Adipocyte (in vitro differentiated cells): ENCODE measurements at places on chromosomes 12 and 14.

DNA sequence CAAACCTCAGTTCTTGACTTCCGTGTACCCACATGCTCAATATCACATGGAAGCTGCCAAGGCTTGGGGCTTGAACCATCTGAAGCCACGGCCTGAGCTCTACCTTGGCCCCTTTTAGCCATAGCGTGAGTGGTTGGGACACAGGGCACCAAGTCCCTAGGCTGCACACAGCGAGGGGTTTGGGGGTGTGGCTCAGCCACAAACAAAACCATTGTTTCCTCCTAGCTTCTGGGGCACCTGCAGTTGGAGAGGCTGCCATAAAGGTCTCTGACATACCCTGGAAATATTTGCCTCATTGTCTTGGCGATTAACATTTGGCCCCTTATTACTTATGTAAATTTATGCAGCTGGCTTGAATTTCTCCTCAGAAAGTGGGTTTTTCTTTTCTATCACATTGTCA, 628.6 kb downstream of the NRXN3 start:
- no peak for DNase-seq

- peak; percentile 74 for DNase-seq
Measured at GRCh38 chr14:54194501-54194900, 202.3 kb upstream of the CDKN3 start.

DNA sequence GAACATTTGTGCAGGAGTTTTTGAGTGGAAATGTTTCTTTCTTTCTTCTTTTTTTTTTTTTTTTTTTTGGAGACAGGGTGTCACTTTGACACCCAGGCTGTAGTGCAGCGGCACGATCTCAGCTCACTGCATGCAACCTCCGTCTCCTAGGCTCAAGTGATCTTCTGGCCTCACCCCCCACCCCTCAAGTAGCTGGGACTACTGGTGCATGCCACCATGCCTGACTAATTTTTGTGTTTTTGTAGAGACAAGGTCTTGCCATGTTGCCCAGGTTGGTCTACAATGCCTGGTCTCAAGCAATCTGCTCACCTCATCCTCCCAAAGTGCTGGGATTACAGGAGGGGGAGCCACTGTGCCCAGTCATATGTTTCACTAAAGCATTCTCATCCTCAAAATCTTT, 69.2 kb upstream of the BCAT1 start:
- DNase-seq: no peak

DNA sequence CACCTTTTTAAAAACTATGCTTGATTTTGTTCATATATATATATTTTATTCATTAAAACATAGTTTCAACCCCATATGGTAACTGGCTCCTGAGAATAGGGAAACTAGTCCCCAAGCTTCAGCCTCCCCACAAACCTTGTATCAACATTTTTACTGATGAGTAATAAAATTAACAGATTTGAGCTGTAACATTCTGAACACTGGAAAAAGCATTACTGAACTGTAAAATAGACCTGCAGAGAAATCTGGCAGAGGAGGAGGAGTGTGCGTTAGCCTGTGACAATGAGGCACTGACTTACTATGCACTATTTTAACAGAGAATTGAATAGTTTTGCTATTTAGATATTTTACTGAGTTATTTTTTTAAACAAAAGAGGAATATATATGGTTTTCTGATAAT, 43.1 kb downstream of the FRS2 start:
- no peak for DNase-seq

- peak; percentile 44 for DNase-seq
Measured at GRCh38 chr12:2372735-2373134, 319.9 kb downstream of the CACNA1C start.

DNA sequence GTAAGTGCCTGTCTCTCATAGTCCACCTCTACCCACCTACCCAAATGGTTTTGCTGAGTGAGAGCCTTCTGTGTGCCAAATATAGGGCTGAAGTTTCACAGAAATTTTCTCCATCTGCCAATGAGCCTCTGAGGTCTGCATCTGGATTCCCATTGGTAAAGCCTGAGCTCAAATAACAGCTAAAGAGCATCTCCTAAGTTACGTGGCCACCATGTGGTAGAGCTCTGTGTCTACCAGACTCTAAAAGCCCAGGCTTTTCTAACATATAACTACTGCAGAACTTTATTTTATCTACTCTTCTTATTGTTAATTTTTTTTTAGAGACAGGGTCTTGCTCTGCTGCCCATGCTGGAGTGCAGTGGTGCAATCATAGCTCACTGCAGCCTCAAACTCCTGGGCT, 16.0 kb downstream of the AMDHD1 start:
- DNase-seq: peak; percentile 33

DNA sequence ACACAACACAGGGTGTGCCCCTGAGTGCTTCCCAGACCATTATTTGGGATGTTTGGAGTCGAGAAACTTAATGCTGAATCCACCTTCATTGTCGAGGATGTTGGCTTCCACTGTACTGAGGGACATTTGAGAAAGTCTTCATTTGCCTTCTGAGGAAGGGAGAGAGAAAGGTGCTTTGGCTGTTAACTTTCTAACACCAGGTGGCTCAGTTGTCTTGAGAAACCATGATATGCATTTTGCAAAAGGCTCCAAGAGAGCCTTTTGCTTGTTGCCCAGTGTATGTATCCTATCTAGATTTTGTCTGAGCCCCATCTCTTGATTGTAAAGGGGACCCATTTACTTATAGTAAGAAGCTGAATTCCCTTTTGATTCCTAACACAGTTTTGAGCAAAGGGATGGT, 28.6 kb upstream of the NRXN3 start:
- DNase-seq: no peak

DNA sequence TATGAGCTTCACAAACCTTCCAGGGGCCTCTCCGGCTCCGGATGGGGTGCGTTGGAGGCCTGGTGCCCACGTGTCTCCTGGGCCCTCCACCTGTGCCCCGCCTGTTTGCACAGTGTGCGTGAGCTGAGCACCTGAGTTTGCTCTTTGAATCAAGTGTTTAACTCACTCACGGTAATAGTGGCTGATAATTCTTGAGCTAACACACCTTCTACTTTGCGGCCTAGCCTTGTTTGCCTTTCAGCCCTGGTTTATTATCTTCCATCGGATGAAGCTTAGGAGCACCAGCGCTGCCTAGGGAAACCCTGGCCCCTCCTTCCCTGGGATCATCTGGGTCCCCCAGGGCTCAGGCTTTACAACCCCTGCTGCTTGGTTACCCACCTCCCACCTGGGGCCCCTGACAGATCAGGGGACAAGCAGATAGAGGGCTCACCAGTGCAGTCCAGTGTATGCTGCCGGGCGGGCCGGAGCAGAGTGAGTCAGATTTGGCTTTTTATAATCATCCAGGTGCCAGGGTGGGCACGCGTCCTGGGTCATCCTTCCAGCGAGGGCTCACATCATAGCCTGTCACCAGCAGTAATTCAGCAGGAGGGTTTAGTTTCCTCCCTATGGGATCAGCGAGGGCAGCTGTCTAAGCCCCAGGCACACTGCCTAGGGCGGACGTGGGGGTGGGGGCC, 62.8 kb upstream of the RFLNA start:
- no peak for DNase-seq

DNA sequence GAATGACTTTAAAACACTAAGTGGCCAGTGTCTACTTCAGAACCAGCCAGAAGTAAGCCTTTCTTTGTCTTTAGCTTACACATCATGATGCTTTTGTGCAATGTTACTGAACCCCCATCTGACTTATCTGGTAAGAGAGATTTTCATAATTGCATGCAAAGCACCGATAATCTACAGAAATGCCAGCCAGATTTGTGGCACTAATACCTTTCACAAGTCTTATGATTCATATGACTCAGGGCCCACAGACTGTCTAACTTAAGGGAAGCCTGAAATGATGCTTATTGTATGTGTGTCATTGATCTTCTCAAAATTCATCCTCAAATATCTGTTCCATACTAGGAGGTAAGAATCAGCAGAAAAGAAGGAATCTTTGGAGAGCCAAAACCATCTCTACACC, 18.0 kb downstream of the IGF1 start:
- no peak for DNase-seq

GRCh38 chr14:91164676-91165075, 50.8 kb downstream of the DGLUCY start:
- no peak for DNase-seq

DNA sequence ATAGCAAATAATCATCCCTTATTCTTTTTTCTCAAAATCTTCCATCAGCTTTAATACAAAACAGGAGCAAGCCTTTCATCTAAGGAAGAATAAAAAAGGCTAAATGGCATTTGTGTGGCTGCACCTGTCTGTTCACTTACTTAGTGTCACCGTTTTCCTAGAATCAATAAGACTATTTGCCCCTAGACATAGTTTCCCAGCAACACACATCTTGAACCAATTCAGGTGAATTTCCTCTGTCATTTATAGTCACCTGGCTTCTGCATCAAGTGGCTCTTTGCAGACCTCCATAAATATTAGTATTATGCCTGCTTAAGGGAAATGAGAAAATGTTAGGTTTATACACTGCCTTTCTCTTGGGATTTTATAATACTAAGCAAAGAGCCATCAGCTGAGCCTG, 17.4 kb upstream of the GCH1 start:
- DNase-seq: no peak

DNA sequence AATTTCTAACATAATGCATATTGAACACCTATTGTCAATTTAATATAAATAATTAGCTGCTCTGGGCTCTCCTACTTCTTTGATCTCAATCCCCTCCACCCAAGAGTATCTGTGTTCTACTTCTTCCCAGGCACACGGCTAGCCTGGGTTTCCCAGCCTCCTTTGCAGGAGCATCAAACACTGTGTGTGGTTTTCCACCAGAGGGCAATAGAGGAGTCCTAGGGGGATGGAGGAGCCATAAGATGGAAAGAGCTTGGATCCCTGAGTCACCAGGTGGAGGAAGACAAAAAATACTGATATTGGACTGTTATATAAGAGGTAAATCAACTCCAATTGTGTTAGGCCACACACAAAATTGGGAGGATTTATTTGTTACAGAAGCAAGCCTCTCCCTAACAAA, 333.7 kb downstream of the GLT1D1 start:
- no peak for DNase-seq

GRCh38 chr14:102903889-102904512, 18.5 kb upstream of the AMN start:
- no peak for DNase-seq

DNA sequence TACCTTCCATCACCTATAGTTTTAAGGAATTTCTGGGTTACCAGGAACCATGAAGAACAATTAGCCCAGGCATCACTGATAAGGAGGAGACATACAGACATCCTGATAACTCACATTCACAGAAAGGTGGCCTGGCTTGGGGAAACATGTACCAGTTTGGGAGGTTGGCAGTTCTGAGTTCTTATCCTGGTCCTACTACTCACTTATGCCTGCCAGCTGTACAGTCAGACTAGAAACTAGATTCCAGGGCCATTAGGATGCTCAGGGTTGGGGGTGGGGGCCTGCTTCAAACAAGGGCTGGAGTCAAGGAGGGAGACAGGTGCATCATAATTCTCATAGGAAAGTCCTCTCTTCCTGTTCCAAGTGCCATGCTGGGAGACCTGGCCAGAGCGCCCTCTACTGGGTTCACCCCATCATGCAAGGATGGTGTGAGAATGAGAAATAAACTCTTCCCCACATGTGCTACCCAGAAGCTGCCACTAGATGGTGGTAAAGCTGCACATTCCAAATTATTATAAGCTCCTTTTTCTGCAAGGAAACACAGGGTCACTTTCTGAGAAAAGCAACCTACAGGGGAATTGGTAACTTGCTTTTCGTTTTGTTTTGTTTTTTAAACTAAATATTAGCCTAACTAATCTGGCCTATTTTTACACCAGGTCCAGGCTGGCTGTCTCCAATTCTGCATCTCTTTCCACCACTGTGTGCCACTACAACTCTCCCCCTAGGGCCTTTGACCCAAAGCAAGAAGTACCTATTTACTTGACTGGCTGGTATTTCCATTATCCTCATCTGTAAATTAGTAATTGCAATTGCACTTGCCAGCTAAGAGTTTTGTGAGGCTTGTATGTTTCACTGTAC, 14.5 kb downstream of the OAS2 start:
- peak; percentile 76 for DNase-seq

DNA sequence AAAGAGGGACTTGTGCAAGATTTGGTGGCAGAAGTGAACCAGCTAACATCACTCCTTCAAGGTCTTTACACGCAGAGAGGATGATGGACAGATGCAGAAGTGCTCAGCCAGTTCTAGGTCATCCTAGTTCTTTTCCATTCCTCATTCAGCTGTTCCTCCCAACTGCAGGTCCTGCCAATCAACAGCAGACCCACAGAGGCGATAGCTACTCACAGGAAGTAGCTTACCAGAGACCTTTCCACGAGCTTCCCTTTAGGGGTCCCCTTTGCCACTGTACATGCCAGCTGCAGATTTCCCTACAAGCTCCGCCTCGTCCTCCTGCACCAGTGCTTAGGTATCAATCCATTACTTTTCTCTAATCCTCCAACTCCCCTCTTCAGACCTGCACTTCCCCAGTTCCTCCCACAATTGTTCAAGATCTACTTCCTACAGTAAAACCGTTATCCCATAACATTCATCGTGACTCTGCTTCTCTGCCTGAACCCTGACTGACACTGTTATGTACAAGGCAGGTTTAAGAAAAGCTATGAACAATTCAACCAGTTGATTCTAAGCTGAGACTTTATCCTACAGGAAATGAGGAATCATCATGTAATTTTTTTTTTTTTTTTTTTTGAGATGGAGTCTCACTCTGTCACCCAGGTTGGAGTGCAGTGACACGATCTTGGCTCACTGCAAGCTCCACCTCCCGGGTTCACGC, 22.5 kb downstream of the RECQL start:
- no peak for DNase-seq

GRCh38 chr12:106790020-106790419, 15.5 kb downstream of the RIC8B start:
- no peak for DNase-seq

- peak; percentile 84 for DNase-seq
Measured at GRCh38 chr14:67738740-67739504, 37.2 kb downstream of the RDH12 start.

GRCh38 chr12:53452159-53453077, 516 bp downstream of the PCBP2 start:
- peak; percentile 94 for DNase-seq

GRCh38 chr12:4331221-4331620, 10.2 kb downstream of the TIGAR start:
- no peak for DNase-seq

DNA sequence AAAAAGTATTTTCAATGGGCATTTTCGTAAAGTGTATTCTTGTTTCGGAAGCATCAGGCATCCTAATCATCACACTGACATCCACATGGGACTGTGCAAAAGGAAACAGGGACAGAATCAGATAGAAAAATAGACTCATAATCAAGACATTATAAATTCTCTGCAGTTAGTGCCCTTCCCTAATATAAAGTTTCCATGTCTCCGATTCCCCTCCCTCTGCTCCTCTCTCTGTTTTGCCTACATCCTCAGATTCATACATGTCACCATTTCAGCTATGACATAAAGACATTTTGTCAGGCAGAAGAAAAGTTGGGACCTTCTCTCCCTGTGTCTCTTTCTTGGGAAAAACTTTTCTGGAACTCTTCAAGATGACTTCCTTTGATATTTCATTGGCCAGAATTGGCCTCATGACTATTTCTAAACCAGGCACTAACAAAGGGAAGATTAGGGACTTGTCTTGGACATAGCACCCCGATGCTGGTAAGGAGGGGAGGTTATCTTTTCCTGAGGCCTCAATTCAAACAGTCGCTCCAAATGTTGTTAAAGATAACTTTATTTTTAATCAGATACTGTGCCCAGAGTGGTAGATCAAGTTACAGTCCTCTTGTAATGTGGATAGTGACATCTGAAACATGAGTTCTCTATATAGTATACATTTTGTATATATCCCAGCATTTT, 212.1 kb upstream of the BTG1 start:
- DNase-seq: no peak

GRCh38 chr12:68870443-68870842, 62.5 kb downstream of the MDM2 start:
- no peak for DNase-seq

GRCh38 chr12:114963846-114964245, 279.9 kb upstream of the TBX3 start:
- no peak for DNase-seq
